GM13977 (cell line): ENCODE measurements at places on chromosomes 7 and 10.

DNA sequence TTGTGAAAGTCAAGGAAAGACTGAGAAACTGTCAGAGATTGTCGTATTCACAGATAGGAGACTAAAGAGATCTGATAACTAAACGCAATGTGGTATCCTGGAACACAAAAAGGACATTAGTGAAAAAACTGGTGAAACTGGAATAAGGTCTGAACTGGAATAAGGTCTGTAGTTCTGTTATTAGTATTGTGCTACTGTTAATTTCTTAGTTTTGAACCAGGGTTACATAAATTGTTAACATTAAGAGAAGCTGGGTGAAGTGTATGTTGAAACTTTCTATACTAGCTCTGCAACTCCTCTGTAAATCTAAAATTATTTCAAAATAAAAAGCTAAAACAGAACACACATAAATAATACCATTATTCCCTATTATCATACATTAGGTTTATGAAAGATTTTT is 3.4 kb upstream of the NT5C2 start:
- no peak for DNase-seq

GRCh38 chr7:379456-380138 is 89.6 kb downstream of the FOXL3 start:
- peak; percentile 34 for DNase-seq

DNA sequence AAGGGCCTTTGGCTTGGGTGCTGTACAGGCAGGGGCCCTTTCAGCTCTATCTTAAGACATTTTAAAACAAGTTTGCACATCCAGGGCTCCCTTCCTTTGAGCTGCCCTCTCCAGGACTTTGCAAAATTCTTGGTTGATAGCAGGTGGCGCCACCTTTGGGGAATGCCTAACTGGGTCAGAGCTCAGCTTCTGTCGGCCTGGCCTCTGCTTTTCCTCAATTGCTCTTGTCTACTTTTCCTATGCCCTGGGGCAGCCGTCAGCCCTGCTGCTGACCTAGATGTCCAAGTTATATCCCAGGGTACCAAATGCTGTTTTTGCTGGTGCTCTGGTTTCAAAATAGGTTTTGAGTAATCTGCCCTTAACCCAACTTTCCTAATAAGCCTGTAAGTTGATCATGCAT is 65.8 kb downstream of the APBB1IP start:
- no peak for DNase-seq

- DNase-seq = no peak
These were observed 108.9 kb downstream of the DNAH11 start for GRCh38 chr7:21651697-21652096.

DNA sequence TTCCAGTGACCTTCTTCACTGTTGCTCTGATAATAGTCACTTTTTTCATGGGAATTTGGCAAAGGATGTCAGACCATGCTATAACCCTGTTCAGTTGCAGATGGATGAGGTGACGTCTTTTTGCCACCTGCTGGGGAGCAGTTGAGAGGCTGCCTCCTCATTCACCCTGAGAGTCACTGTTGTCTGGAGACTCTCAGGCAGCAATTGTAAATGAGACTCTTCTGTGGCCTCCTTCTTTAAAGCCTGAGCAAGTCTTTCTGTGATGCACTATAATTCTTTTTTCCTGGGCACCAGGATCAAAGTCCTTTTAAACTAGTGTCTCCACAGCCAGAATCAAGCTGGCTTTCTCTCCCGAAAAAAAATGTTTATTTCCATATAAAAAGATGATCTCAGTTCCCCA is 345.1 kb downstream of the ARL4A start:
- DNase-seq = no peak

- DNase-seq = no peak
These were observed 19.4 kb downstream of the INPP5A start for GRCh38 chr10:132556994-132557441.

GRCh38 chr10:131431533-131431932 is 120.0 kb upstream of the TCERG1L start:
- DNase-seq = no peak

- DNase-seq = no peak
These were observed 127.2 kb upstream of the SP8 start for GRCh38 chr7:20913853-20914252.

DNA sequence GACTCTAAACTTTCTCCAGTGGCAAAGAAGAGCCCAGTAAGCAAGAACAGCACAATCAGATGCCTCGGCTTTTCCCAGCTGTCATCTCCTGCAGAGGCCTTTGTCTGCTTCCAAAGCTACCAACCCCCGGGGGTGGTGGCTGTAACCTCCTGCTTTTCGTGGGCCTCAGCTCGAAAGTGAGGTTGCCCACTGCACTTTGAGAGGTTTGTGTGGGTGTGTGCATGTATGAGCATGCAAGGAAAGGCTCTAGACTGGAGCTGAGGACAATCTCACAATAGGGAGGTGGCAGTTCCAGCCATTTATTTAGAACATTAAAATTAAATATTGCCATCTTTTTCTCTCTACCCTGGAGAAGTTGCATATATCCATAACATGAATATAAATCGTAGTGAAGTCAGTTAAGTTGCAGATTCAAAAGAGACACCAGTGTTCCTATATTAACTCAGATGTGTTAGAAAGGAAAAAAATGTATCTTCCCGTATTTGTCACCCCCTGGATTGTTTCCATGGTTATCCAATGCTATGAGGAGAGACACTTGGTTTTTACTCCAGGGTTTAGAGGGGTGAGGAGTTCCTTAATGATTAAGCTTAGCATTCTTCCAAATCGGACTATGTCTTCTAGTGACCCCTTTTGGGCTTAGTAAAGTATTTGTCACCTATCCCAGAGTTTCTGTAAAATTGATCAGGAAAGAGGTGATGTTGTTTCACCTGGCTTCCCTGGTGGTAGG is 781.1 kb downstream of the INHBA start:
- DNase-seq = no peak

DNA sequence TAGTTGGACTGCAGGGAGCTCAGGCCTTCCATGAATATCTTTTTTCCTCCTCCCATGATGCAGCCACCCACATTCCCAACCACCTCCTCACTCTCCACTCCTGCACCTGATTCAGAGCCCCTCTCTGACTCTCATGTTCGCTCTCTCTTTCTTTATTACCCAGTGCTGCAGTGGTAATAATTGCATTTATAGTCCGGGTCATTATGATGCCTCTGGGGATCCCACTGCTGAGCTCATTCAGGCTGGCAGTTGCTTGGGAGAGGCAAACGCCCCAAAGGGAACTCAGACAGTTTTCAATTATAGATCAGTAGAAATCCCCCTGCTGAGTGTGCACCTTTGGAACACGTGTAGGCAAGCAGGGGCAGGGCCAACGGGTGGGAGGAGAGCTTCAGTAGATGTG is 953.0 kb downstream of the GRID1 start:
- DNase-seq = no peak

GRCh38 chr7:35505066-35505465 is 189.9 kb downstream of the HERPUD2 start:
- DNase-seq = no peak

GRCh38 chr7:50147951-50148808 is 55.1 kb upstream of the ZPBP start:
- no peak for DNase-seq

DNA sequence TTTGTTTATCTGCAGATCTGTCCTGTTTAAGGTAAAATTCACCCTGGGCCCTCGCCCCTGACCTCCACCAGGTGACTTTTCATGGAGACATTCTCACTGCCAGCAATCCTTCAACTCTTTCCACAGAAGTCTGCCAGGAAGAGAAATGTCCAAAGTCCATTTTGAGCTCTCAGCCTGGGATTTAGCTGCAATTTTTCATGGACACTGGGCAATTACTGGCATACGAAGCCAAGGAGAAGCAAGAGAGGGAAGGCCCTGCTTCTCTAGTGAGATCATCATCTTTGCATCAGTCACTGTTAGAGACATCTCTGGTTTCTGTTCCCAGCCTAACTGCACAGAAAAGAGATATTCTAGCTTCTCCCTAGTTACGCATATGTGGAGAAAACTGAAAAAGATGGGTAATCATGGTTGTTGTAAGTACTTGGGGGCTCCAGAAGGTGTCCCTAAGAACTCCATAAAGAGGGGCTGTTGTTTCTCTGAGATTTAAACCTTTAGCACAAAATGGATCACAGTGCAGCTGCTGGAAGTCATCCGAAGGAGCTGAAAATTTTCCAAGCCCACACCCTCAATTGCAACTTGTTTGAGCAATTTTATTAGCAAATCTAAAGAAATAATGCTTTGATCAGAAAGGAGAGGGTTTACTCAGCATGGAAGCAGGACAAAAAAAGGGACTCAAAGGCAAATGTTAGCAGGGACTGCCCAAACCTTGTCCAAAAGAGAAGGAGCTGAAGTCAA is 168.9 kb downstream of the SNX10 start:
- no peak for DNase-seq

DNA sequence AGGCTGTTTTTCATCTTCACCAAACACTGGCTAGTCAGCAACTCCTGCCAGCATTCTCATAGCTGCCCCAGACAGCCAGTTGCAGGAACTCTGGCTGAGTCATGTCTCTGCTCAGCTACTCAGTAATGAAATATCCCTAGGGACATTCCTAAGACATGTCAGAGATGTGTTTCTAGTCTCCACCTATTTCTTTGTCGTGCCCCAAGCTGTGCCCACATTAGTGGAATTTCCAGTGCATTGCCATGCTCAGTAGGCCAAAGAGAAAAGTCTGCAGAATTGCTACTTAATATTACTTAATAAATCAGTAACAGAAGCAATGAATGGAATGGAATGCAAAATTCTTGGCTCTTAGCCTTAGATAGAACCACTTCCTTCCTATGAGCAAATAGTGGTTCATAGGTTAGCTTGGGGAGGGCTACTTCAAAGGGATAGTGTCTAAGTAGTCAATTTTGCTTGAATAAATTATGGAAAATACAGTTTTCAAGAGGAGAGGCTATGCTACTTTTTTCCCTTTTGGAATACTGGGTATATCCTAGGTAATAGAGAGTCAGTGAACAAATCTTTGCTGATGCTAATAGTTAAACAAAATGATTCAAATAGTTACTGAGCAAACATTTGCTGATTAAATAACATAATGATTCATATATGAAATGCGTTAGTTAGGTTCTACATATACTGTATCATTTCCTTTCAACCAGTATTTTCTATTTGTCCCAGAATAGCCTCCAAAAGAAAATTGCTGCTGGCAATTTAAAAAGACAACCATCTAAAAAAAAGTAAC is 23.6 kb upstream of the SEMA3C start:
- DNase-seq = no peak

GRCh38 chr10:2340831-2341647 is 603.7 kb upstream of the ADARB2 start:
- DNase-seq = no peak

GRCh38 chr10:102537948-102538347 is 34.2 kb downstream of the SUFU start:
- DNase-seq = no peak

- DNase-seq = no peak
These were observed 38.3 kb upstream of the CDCA7L start for GRCh38 chr7:21984042-21984441.

DNA sequence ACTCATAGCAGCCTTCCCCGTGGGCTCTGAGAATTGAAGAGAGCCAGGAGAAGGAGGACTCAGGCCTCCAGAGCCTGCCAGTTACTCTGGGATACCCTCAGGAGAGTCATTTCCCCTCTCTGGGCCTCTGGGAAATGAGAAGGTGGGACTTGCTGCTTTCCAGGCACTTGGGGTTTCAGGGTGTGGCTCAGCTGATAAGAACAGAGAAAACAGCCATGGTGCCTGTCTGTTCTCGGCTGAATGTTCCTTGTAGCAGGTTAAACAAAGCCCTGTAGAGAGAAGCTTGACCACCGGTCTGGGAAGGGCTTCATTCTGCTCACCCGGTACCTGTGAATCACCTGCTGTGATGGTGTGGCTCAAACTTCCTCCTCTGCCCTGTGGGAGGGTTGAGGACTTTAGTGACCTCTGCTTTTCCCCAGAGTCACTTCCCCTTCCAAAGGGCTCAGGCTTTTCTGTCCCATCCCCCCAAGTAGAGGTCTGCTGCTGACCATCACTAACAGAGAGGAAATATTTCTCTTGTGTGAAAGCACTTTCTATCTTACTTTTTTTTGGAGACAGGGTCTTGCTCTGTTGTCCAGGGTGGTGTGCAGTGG is 212.4 kb upstream of the GALNT17 start:
- DNase-seq = no peak

DNA sequence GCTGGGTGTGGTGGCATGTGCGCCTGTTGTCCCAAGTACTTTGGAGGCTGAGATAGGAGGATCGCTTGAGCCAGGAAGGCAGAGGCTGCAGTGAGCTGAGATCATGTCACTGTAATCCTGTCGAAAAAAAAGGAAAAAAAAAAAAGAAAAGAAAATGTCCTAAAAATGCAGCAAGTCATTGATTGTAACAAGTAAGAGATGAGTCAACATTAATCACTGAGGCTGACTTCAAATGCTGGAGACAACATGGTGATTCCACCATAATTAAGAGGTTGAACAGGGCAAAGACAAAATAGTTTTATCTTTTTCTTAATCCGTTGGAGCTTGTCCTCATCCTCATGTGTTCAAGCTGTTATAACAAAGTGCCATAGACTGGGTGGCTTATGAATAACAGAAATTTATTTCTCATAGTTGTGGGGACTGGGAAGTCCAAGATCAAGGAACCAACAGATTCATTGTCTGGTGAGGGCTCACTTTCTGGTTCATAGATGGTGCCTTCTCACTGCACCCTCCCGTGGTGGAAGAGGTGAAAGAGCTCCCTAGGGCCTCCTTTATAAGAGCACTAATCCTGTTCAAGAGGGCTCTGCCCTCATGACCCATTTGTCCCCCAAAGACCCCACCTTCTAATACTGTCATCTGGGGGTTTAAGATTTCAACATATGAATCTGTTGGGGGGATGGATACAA is 60.3 kb downstream of the TBXAS1 start:
- DNase-seq = no peak

DNA sequence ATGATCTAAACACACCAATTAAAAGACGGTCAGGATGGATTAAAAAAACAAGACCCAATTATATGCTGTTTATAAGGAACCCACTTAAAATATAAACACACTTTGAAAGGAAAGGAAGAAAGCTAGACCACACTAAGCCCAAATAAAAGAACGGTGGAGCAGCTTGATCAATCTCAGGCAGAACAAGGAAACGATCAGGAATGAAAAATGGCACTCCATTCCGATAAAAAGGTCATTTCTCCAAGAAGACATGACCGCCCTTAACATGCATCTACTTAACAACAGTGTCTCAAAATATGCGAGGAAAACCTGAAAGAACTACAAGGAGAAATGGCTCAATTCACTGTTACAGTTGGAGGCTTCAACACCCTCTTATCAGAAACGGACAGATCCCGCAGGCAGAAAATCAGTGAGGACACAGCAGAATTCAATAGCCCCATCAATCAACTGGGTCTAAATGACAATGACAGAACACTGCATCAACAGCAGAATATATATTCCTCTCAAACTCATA is 210.0 kb downstream of the MAD1L1 start:
- DNase-seq = no peak
